Activated CD4-positive, alpha-beta memory T cell treated with anti-CD3 and anti-CD28 coated beads for 36 hours (primary cell): ENCODE measurements at places on chromosomes 2 and 18. TPM values are rescaled to one million over a fixed set of nuclear protein-coding genes. Genes with fewer than 3 reads are reported as not detected.

The ASTL gene
- total RNA-seq: 2.4 TPM

The MLPH gene
- not detected for total RNA-seq

The ICOS gene
- total RNA-seq: 187 TPM

The RAB27B gene
- 0.31 TPM for total RNA-seq

The FBXO36 gene
- total RNA-seq: 1.5 TPM

The RUFY4 gene
- 1.8 TPM for total RNA-seq

- DNase-seq: no peak
These were observed 59.2 kb downstream of the RBMS1 start for GRCh38 chr2:160434254-160434948.

GRCh38 chr18:70489986-70490933 is 201.4 kb downstream of the SOCS6 start:
- peak; percentile 21 for DNase-seq

DNA sequence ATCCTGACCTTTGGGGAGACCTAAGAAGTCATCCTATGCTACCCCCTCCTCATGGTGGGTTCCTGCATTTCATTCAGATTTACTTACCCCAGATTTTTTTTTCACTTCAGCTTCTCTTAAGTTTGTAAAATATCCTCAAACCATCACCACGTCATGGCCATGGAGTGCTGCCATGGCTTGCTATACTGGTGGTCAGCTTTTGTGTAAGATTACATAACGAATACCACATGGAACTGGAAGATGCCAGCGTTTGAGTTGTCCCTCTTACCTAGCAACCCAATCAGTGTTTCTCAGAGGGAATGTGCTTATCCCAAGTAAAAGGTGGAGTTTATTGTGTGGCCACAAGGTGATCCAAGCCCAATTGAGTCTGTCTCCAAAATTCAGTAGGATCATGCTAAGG is 148.6 kb upstream of the ALPP start:
- DNase-seq: no peak

- no peak for DNase-seq
These were observed 63.4 kb upstream of the BOD1L2 start for GRCh38 chr18:57083485-57083884.

DNA sequence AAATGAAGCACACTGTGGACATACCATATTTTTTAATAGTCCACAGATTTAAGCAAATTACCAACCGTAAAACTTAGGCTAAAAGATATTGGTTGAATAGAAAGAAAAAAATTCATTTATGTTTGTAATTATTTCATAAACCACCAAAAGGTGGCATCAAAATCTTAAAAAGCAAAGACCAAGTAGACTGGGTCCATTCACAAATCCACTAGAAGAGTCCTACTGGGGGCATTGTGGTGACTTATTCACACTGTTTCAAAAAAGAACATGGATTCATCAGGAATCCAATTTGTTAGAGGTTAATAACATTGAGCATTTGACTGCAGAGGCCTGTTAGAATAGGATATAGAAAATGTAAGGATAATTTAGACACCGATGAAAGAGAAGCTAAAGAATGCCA is 194.9 kb upstream of the KYNU start:
- no peak for DNase-seq

- DNase-seq: no peak
These were observed 151.8 kb upstream of the WDSUB1 start for GRCh38 chr2:159438284-159438683.

DNA sequence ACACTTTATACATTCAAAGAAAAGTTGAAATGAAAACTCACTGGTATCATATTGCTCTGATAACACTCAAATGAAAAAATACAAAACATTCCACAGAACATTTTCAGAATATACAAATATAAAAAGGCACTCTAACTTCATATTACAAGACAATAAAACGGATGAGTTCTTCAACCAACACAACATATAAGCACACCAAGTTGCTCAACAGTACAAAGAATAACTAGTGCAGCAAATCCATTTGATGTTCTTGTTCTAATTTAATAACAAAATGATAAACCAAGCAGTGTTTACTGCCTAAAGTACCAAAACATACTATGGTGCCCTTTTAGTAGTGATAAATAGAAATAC is 60.8 kb upstream of the PGAP1 start:
- no peak for DNase-seq

- no peak for DNase-seq
These were observed 105.2 kb upstream of the OTOS start for GRCh38 chr2:240245706-240246105.

- no peak for DNase-seq
These were observed 504 bp downstream of the ASAP2 start for GRCh38 chr2:9206991-9207640.

- no peak for DNase-seq
These were observed 95.9 kb upstream of the SIX2 start for GRCh38 chr2:45105050-45105582.

DNA sequence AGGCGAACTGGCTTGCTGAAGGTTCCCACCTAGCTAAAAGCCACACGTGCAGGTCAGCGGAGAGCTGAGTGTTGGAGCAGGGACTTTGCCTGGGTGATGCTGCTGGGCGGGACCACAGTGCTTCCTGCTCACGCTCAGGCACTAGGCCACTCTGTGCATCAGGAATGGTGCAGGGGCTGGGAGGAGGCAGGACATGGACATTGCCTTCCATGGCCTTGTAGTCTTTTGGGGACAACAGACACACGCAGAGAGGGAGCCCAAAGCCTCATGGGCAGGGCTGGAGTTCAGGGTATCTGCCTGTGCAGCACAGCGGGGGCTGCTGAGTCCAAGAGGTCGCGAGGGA is 207.2 kb downstream of the ZBTB7C start:
- no peak for DNase-seq

GRCh38 chr2:176710657-176711186 is 441.5 kb downstream of the MTX2 start:
- DNase-seq: no peak

- no peak for DNase-seq
These were observed 418.3 kb upstream of the SPRED2 start for GRCh38 chr2:65850695-65851094.

DNA sequence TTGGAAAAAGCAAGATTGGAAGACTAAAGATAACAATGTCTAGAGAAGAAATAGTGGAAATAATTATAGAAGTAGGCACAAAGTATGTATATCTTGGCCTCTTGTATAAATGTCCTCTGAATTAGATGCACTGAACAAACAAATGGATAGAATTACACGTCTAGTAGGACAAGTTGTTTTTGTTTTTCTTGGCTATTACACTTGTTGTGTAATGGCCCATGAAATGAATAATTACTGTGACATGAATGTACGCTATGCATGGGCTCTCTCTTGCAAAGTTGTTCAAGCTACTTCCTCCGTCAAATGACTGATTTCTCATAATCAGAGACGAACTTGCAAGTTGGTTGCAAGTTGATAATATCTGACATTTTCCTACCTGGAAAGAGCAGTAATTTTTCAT is 126.2 kb downstream of the PDE1A start:
- DNase-seq: no peak

DNA sequence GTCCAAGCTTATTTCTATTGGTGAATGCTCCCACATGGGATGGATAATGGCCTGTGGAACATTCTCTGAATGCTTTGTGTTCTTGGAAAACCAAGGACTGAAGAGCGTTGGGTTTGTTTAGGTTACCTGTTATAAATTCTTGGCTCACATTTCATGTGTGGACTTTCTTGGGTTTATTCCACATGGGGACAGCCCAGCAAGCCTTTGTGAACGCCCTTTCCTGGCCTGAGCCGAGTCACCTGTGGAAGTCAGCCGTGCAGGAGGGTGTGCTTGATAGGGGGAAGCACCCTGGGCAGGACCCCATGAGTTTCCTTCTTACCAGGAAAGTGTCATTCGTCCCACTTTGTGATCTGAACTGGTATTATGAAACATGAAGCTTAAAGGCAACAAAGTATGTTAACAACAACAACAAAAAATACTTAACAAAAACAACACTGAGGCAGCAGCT is 4.1 kb downstream of the RAB31 start:
- no peak for DNase-seq

GRCh38 chr2:218317303-218317630 is 25.0 kb upstream of the TMBIM1 start:
- DNase-seq: no peak

DNA sequence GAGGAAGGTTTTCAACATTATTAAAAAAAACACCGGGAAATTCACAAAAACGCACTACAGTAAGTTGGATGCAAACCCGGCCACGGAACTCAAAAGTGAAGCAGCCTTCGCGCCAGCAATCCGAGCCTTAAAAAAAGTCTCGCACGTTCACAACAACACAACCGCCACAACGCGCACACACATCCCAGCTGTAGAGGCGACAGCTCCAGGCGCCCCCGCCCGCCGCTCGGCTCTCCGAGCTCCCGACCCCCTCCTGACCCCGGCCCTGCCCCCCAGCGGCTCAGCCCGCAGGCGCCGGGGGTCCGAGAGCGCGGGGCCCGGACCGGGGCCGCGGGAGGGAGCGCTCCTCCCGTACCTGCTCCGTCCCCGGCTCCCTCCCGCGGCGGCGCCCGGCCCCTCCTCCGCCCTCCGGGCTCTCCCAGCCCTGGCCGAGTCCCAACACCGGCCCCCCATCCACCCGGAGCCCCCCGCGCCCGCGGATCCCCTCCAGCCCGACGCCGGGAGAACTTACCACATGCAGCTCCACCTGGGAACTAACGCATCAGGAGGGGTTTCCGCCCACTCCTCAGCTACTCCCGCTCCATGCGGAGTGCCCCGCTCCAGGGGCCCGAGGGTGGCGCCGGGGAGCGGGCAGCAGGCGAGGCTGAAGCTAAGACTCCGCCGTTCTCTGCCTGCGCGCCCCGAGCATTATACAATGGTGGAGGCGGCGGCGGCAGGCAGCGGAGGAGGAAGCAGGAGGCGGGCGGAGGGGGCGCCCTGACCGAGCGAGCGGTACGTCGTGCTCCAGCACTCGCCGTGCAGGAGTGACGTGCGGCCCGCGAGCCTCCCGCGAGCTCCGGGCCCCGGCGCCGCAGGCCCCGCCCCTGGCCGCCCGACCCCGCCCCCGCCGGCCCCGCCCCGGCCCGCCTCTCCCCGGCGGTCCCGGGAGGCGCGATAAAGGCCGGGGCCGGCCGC is at the start of gene SERTAD2:
Gene SERTAD2, minus strand, starts transcription at position 805 of the 954 bp plus-strand sequence. CDS start 17,042 bp downstream, outside the sequence.
- peak; percentile 86 for DNase-seq

DNA sequence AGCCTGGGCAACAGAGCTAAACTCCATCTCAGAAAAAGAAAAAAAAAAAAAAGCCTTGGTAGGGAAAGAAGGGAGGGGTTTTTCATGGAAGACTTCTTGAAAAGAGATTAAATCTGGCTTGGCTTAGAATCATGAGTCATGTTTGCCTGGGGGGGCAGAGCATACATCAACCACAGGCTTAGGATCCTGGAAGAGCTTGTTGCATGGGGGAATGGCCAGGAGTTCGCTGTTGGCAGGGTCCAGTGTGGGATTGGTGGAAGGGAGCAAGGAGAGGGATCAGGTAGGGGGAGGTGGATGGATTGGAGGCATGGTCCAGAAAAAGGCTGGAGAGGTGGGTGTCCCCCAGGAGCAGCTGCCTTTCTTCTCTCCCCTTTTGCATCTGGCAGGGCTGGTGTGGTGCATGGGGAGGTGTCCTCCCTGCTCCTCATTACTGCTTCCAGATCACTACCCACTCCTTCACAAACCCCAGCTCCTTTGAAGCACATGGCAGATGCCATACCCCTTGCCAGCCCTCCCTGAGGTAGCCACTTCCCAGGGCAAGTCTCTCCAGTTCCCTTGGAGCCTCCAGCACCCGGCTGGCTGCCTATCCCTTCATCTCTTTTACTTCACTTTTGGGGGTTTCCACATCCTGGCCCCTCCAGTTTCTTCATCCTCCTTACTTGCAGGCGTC is 2.5 kb downstream of the ARMC9 start:
- no peak for DNase-seq
